ENCODE measurements at places on chromosomes 16 and 17. TPM values are rescaled to one million over a fixed set of nuclear protein-coding genes. Genes with fewer than 3 reads are reported as not detected.
A peak's percentile ranks its signal among the peaks of the same experiment; 100 is the strongest.

DNA sequence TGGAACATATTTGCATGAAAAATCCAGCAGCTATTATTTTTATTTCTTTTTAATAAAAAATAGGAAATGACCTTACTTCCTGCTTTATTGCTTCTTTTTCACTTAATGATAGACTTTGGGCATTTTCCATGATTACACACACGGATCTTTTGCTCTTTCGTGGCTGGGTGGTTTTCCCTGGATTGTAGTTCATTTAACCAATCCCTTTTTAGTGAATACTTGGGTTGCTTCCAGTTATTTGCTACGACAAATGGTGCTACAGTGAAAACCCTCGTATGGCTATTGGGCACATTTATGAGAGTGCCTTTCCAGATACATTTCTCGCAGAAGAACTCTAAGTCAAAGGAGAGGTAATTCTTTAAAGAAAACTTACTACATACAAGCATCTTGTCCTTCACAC is 38.6 kb downstream of the FOXL1 start:
- DNase-seq: no peak

DNA sequence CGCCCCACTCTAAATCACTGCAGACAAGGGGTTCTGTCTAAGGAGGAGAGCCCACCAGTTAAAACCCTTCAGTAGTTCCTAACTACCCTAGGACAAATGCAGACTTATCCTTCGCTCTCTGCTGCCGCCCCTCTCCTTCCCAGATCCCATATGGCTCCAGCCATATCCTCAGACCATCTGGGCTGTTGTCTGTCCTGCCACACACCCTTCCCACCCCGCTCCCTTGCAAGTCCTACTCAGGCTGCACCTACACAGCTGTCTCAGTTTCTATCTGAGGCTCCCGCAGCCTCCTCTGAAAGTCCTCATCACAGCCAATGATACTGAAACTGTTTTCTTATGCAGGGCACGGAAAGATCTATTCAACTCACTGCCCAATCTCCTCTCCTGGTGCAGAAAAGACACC is 720 bp upstream of the BCKDK start:
- no peak for DNase-seq

DNA sequence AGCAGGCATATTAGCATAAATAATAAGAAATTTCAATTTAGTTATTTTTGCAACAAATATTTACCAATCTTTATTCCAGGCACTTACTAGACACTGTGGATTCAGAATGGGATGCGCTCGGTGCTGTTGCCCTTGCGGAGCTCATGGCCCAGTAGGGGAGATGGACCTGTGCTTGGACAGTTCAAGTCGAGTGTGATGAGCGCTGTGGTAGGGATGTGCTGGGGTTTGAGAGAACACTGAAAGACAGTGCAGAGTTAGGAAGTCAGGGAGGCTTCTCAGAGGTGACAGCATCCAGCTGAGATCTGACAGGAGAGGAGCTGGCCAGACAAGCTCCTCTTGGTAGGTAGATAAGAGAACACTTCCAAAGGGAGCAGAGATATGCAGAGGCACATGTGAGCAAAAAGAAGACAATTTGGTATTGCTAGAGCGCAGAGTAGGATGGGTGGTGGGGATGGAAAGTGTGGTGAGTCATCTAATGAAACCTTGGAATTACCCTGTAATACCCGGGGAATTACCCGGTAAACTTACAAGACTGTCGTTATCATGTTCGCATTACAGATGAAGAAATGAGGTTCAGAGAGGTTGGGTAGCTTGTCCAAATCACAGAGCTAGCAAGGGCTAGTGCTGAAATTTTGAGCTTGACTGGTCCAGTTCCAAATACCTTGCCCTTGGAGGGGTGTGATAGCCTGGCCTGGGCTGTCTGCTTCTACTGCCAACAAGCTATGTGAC is 298.1 kb upstream of the N4BP1 start:
- no peak for DNase-seq

The ARSG gene
- total RNA-seq: 5.5 TPM

- peak; percentile 22 for DNase-seq
Observed at GRCh38 chr16:87016046-87017035, 300.9 kb downstream of the C16orf95 start.

DNA sequence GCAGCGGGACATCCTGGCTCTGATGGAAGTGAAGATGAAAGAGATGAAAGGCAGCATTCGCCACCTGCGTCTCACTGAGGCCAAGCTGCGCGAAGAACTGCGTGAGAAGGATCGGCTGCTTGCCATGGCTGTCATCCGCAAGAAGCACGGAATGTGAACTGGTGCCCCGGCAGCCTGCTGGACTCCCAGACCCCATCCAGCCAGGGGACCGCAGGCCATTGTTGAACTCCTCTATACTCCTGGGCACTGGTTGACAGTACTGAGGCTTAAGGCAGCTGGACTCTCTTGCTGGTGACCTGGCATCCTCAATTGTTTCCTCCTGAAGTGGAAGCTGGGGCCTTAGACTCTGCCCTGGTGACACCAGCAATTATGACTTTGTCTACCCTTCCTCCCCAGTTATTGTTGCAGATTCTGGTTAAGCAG is 1.2 kb downstream of the THAP11 start:
- DNase-seq: no peak

DNA sequence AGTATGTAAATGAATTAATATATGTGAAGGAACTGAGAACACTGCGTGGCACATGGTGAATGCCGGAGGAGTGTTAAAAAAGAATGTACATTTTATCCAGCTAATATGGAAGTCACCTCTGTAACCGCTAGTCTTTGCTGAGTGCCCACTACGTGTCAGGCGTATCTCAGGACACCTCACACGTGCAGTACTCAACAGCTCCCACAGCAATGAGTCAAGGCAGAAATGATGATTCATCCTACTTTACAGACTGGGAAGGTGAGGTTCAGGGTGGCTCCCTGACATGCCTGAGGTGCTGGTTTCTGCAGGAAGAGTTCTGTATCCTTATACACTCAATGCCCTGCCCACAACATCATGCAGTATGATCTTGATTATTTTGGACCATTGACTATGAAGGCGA is 487.0 kb downstream of the HAPSTR1 start:
- no peak for DNase-seq

The ACD gene
- total RNA-seq: 11.3 TPM

The SLC7A5 gene
- total RNA-seq: 4.3 TPM

GRCh38 chr16:79598348-79599181 is 2.0 kb downstream of the MAF start:
- peak; percentile 69 for DNase-seq

- DNase-seq: peak; percentile 36
Observed at GRCh38 chr16:46857368-46857945, 26.5 kb upstream of the C16orf87 start.

- DNase-seq: peak; percentile 12
Observed at GRCh38 chr16:71479420-71479819, 9.7 kb downstream of the ZNF19 start.

The TM4SF5 gene
- total RNA-seq: not detected

The CMTM2 gene
- not detected for total RNA-seq

DNA sequence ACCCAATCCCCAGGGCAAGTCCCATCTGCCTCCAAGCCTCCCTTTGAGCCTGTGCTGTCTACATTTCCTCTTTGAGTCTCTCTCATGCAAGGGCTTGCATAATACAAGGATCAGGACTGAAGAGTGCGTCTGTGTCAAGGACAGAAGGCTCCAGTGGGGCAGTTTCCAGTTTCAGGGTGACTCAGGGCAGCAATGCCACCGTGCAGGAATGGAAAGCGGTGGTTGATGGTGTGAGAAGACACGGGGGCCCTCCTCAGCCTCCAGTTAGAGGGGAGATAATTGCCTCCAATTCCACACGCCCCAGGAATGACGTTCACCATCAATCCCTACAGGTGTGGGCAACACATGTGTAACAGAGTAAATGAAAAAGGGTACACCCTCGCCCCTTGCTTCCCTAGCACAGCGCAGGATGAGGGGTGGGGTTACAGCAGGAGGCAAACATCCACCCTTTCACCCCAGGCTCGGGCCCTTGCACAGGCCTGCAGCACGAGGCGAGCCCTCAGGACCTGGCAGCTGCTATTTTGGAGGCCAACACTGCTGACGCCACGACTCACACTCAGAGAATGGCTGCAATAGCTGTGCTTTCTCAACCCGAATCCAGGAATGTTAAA is 24.8 kb upstream of the SLC25A19 start:
- peak; percentile 42 for DNase-seq

GRCh38 chr16:11236461-11237254 is 19.3 kb downstream of the SOCS1 start:
- DNase-seq: no peak

DNA sequence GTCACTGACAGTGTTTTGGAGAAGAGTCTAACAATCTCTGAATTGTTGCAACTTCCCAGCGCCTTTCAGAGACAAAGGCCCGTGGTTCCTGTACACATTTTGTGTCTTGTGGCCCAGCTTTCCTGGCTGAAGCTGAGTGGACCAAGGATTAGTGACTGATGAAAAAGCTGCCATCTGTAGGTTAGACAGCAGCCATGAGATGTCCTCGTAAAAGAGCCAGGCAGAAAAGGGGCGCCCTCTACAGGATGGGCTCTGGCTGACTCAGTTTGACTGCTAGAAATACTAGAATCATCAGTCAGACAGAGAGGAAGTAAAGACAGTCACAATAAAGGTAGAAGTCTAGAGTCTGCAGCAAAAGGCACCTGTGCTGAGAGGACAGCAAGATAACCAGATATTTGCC is 26.5 kb upstream of the NF1 start:
- DNase-seq: no peak

The KCNJ18 gene
- not detected for total RNA-seq

The TMEM204 gene
- 6.7 TPM for total RNA-seq

GRCh38 chr17:871751-872519 is 89.8 kb downstream of the MRM3 start:
- DNase-seq: peak; percentile 83
